ENCODE measurements at places on chromosomes 1 and 21.

DNA sequence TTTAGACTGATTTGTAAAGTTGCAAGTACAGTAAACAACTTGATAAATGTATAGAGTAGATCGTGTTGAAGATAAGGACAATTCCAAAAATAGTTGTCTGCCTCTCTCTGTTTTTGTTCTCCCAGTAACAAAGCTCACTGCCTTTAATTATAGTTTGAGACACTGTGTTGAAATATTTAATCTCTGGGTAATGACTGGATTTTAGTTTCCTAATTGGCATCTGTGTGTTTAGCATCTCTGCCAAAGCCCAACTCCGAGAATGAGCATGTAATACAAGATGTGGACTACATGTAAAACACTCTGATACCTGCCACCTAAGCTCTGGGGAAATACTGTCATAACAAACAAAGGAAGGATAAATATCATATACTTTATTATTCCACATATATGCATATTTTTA lies 27.7 kb upstream of the SDE2 start:
- no peak for ATAC-seq

DNA sequence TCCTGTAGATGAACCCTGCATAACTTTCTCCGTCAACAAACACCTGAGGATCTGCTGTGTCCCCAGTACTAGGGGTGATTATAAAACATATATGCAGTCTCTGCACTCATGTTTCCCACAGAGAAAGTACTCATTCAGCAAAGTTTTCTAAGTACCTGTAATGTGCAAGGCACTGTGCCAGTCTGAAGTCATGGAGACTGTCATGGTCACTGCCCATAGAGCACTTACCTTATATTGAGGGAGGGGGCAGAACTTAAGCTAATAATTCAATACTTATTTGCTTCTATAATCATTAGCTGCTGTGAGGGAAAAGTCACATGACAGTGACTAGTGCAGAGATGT lies 41.2 kb downstream of the MAP3K21 start:
- ATAC-seq: no peak

DNA sequence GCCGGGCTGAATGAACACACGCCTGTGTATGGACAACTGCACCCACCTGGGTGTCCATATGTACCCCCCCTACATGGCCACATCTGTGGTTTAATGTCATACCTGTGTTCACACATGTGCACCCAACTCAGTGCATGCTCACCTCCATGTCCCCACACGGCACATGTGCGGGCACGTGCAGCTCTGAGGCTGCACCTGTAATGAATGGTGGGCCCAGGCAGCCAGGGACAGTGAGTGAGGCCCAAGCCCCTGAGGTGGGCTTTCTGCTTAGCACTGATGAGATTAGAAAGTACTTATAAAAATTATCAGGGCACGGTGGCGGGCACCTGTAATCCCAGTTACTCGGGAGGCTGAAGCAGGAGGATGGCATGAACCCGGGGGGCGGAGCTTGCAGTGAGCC lies 42.5 kb upstream of the CSF3R start:
- no peak for ATAC-seq

- no peak for ATAC-seq
These were observed 54.3 kb upstream of the TRAPPC10 start for GRCh38 chr21:43957611-43958362.

GRCh38 chr1:92483610-92484471 lies 2.9 kb downstream of the GFI1 start:
- ATAC-seq: no peak

- ATAC-seq: no peak
These were observed 1.7 kb downstream of the KRTAP10-3 start for GRCh38 chr21:44556879-44557278.

DNA sequence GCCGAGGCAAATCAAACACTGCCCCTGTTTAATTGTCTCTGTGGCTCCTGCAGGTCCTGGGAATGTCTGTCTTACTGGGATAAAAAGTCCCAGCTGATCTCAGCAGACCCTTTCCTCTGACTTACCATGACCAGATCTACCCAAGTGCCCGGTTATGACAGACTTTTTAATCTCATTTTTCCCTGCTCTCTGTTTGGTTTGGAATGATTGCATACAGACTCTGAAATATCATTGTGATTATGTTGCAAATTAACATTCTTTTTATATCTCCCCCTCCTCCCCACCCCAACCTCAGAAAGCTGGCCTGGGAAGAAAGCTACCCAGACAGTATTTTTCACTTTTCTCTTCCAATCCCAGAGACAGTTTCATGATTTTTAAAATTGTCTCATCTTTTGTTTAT lies 16.3 kb downstream of the RAB7B start:
- no peak for ATAC-seq

GRCh38 chr1:62046927-62047326 lies 147.7 kb upstream of the L1TD1 start:
- no peak for ATAC-seq

GRCh38 chr1:109617291-109617801 lies 2.1 kb downstream of the GNAT2 start:
- peak; percentile 65 for ATAC-seq

DNA sequence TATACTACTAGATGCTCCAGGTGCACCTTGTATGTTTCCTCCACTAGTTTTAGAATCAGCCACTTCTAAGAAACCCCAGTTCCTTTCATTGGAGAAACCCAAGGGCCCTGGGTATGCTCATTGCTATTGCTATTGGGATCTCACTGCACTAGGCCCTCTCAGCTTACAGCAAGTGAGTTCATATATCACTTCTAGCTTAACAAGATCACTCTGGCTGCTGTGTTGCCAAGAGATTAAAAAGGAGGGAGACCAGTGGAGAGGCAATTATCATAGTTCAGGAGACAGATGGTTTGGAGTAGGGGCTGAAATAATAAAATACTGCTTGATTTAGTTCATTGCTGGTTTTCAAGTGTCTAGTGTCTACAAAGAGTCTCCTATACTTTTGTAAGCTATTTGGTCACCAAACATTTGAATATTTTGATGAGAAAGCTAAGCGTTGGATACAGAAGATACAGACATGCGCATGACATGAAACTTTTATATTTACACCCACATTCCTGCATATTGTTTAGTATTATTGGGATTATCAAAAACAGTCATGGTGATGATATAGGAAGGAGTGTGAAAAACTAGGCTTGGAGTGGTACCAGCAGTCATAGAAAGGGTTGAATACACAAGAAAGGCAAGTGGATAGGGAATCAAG lies 671.9 kb downstream of the ADGRL2 start:
- no peak for ATAC-seq
